ENCODE measurements at places on chromosomes 1 and 21.

- DNase-seq, result no peak
These were observed 20.3 kb upstream of the FCRL4 start for GRCh38 chr1:157618190-157618589.

DNA sequence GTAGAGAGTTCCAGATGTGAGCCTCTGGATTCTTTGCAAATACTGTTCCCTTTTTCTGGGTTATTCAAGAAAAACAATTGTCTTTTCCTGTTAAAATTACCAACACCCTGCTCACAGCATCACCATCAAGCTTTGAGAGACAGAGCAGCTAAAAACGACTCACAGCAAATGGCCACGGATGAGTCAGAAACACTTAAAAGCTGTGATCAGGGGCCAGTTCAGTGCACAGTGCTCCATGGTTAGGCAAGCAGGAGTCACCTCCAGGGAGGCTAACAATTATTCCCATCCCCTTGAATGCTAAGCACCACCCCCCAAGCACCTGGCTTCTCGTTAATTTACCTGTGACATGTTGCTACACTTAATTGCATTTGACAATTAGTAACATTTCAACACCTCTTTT, 128.4 kb upstream of the CAMK1G start:
- peak; percentile 19 for DNase-seq

- DNase-seq, result no peak
These were observed 8.5 kb upstream of the MTMR11 start for GRCh38 chr1:149945206-149945605.

- DNase-seq, result no peak
These were observed 1.3 kb downstream of the USP24 start for GRCh38 chr1:55213885-55214211.

- DNase-seq, result no peak
These were observed 9.2 kb upstream of the GADD45A start for GRCh38 chr1:67675800-67676199.

DNA sequence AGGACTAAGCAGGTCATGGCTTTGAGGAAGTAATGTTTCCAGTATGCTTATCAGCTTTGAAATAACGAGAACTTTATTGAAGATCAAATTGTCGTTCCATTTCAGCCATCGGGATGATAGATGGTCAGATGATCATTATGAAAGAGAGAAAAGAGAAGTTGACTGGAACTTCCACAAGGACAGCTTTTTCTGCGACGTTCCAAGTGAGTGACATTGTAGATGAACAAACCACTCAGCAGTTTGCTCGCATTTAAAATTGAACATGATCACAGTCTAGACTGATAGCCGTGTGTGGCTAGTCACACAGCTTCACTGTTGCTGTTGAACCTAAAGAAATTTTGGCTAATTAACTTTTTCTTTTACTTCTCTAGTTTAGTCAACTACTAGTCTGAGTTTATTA, 151.1 kb downstream of the TLR5 start:
- no peak for DNase-seq

- DNase-seq, result peak; percentile 87
These were observed 162.4 kb downstream of the TPR start for GRCh38 chr1:186212568-186213224.

- DNase-seq, result no peak
These were observed 7.6 kb downstream of the GNB1 start for GRCh38 chr1:1883092-1883873.

Measured in RKO (cell line).